ENCODE measurements at places on chromosomes 5 and 9.

GRCh38 chr5:127820910-127821553 lies 117.8 kb downstream of the CCDC192 start:
- no peak for DNase-seq

- DNase-seq = peak; percentile 2
These were observed 21.9 kb downstream of the TTC1 start for GRCh38 chr5:160030631-160031377.

DNA sequence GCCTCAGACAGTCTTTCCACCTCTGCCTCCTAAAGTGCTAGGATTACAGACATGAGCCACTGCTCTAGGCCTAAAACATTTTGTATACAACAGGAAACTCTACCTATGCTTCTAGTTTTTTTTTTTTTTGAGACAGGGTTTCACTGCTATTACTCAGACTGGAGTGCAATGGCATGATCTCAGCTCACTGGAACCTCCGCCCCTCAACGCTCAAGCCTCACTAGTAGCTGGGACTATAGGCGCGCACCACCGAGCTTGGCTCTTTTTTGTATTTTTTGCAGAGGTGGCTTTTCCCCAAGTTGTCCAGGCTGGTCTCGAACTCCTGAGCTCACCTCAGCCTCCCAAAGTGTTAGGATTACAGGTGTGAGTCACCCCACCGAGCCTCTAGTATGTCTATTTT lies 5.4 kb downstream of the HSPA9 start:
- no peak for DNase-seq

GRCh38 chr5:36635721-36636390 lies 29.4 kb downstream of the SLC1A3 start:
- DNase-seq = no peak

GRCh38 chr9:91515074-91515687 lies 91.5 kb upstream of the NFIL3 start:
- no peak for DNase-seq

Measured in NCI-H1417 (cell line).